Fibroblast of upper back skin (primary cell): ENCODE measurements at places on chromosomes 4 and X.

DNA sequence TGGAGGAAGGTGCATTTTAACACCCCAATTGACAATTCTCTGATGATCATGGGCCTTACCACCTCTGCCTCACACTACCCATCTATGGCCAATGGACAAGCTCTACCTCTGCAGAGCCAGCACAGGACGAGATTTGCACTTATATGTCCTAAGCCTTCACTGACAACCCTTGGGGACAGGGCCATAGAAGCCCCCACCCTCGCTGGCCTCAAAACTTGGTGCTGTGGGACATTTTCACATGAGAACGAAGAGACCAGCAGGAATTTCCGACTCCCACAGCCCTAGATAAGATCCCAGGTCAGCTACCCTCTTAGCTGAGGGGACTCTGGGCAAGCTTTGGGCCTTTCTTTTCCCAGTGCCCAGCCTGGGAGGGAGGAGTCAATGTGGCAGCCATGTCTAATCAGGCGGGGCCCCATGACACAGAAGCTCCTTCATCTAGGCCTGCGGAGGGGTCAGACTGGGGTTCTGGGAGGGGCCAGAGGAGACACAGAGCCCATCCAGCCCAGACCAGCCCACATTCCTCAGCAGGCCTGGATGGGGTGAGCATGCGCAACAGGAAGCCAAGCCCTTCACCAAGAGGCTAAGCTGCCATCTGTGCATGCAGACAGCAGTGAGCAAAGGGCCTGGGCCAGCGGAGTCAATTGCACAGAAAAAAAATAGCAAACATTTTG is 12.1 kb downstream of the PJA1 start:
- peak; percentile 76 for DNase-seq

DNA sequence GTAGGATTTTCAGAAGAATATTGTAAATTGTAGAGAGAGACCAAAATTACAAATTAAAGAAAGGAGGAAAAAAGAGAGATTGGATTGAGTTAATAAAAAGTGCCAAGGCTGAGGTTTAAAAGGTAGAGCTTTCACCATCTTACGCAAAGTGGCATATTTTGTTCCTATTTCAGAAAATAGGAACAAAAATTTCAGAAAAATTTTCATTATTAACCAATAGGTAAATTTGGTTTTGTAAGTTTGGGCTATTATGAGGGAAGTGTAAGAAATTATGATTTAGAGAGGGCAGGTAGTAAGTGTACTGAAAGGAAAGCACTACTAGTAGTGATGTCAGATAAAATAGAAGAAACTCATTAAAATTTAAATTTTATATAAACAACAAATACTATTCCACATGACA is 479.7 kb downstream of the ACTRT1 start:
- no peak for DNase-seq

DNA sequence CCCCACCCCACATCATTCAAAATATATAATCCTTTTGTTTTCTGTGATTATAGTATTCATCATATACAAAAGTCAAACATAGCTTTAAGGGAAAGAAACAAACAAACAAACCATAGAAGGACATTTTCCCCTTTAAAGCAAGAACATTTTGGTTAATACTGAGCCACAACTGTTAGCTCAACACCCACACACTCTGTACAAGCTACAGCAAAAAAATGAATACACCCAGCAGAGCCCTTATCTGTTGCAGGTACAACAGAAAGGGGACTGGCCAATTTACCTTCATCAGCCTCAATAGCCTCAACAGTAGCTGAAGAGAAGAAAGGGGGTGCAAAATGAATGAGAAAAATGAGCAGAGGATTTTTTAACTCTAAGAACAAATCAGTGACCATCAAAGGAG is 318.4 kb downstream of the PPP3CA start:
- DNase-seq: no peak

GRCh38 chr4:43425206-43425605 is 532.7 kb downstream of the GRXCR1 start:
- DNase-seq: no peak

DNA sequence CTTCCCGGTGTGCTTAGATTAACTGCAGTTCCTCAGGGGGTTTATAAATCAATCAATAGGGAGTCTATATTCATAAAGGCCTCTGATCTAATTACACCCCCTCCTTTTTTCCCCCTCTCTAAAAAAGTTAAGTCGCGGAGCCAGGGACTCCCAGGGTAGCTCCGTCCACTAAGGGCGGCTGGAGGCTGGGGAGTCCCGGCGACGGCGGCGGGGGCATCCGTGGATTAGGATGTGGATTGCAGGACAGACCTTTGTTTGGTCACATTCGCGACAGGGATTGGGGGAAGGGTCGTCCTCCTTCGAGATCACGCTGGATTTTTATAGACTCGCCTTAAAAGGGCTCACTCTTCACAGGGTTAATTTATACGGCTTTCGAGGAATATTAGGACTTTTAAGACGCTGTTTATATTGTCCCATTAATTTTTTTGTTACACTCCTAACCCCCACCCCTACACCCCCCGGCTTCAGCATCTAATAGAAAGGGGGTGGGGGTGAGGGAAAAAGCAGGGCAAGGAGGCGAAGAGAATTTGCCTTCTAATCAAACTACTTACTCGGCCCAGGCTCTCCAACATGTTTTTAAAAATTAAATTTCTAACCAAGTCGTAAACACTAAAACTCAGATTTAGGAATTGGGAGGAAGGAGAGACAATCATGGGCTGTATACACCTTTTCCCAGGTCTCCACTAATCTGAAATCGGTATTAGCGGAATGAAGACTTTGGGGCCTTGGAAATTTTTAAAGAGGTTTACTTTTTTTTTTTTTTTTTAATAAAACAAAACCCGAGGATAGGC is 8.5 kb downstream of the PITX2 start:
- DNase-seq: no peak

- DNase-seq: no peak
These were observed 4.4 kb upstream of the FAM184B start for GRCh38 chr4:17785858-17786257.

GRCh38 chr4:41880840-41881831 is 54.1 kb upstream of the TMEM33 start:
- no peak for DNase-seq

DNA sequence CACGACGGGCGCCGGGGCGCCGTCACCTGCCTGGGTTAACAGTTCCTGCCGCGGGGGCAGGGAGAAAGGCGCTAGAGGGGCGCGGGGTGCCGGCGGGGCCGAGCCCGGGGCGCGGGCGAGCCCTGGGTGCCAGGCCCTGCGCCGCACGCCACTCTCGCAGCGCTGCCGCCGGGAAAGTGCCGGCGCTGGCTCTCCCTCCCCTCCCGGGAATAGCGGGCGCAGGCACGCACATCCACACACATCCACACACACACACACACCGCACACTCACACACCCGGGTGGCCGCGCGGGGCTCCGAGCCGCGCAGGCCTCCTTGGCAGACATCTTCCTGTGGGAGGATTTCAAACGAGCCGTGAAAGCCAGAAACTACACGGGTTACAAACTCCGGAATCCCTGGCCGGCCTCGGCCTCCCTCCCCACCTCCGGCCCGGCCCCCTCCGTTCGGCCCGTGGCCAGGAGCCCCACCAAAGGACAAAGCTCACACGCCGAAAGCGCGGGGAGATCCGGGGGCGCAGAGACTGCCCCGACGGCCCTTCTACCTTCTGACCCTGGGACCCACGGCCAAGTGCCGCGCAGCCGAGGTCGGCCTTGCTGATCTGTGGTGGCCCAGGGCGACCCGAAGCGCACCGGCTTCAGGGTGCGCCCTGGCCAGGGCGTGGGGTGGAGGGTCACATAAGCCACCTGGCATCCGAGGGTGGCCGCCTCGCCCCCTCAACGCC is 92.3 kb downstream of the BCOR start:
- DNase-seq: no peak
